ENCODE measurements at places on chromosomes 13 and 19.
A peak's percentile ranks its signal among the peaks of the same experiment; 100 is the strongest.

- DNase-seq, result no peak
Observed at GRCh38 chr19:15815306-15815705, at the start of gene OR10H1. Gene OR10H1 (minus strand): TSS chr19:15815664. CDS start chr19:15808037, 7,627 bp downstream.

- no peak for DNase-seq
Observed at GRCh38 chr19:13024951-13025697, 29.8 kb downstream of the NFIX start.

DNA sequence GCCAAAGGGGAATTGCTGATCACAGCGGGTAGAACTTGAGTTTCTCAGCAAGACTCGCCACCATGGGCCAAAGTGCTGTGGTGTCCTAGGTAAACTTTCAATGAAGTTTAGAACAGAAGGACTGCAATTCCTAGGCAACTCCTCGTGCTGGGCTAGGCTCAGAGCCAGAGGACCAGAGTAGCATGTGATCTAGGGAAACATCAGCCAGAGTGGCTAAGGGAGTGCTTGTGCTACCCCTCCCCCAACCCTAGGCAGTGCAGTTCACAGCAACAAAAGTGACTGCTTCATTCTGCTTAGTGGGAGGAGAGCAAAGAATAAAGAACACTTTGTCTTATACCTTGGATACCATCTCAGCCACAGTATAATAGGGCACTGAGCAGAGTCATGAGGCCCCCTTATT lies 1658.6 kb upstream of the MIR17HG start:
- no peak for DNase-seq

DNA sequence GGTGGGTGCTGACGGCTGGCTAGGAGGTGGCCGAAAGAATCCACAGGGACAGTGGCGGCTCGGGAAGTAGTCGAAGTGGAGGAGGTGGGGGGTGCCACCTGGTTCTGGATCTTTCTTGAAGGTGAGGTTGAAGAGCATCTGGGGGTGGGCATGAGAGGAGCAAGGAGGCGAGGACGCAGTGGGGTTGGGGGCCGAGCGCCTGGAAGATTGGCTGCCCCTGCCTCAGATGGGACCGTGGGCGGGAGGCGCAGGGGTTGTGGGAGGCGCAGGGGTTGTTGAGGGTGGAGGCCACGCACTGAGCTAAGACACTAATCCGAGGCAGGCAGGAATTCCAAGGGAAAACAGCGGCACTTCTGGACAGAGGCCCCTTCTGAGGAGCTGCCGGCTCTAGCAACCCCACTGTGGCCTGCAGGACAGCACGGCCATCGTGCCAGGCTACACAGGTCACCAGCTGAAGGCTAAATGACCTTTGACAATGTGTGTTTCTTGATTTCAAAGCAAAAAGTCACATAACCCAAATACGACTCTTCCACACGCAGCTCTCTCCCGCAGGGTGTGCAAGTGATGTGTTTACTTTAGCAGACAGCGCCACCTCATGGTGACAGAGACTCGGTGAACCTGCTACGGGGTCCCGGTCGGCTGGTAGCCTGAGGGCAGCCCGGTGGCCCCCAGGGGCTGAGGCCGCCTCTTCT lies 44.1 kb upstream of the RANBP3 start:
- peak; percentile 71 for DNase-seq

DNA sequence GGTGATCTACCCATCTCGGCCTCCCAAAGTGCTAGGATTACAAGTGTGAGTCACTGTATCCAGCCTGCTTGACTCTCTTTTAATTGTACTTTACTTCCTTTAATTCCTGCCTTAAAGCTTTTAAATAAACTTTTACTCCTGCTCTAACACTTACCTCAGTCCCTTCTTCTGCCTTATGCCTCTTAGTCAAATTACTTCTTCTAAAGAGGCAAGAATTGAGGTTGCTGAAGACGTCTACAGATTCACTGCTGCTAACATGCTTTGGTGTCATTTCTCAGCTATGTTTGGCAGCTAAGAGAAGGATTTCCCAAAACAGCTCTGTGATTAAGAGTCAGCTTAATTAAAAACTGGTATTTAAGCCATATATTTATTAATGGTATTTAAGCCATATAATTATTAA lies 32.9 kb upstream of the CD177 start:
- no peak for DNase-seq

DNA sequence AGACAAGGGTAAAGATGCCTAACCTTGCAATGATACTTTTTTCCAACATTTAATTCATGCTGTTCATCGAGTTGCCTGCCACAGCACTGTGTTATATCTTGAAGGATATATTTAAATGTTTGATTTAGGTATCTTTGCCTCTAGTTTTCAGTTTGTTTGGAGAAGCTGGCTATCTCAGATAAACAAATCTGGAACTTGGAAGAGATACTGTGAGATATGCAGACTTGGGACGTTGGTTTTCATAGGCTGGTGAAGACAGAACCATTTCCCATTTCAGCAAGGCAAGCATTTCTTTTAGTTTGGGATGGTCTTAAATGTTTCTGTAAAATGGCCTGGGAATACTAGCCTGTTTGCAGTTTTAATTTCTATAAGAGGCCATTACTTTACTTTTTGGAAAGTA lies 3.3 kb downstream of the RNASEH2B start:
- no peak for DNase-seq

Data from activated T-cell treated with anti-CD3 and anti-CD28 coated beads for 4 hours (primary cell).